ENCODE measurements at places on chromosomes 11 and 22. TPM values are rescaled to one million over a fixed set of nuclear protein-coding genes. Genes with fewer than 3 reads are reported as not detected.

DNA sequence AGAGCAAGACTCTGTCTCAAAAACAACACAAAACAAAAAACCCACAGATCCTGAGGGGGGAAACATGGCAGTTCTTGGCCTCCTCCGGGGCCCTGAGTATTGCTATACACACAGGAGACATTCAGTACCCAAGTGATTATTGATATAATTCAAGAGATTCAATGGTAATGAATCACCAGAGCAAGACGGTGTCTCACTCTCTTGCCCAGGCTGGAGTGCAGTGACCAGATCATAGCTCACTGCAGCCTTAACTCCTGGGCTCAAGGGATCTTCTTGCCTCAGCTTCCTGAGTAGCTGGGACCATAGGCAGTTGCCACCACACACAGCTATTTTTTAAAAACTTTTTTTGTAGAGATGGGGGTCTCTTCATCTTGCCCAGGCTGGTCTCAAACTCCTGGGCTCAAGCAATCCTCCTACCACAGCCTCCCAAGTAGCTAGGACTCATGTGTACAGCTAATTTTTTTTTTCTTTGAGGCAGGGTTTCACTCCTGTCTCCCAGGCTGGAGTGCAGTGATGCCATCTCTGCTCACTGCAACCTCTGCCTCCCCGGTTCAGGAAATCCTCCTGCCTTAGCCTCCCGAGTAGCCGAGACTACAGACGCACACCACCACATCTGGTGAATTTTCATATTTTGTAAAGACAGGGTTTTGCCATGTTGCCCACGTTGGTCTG is 21.8 kb upstream of the PIK3C2A start:
- no peaks in the 10 kb centered on the region for H3K36me3 ChIP-seq
- no peaks in the 10 kb centered on the region for H3K4me1 ChIP-seq
- no peak for DNase-seq
- H3K4me3 ChIP-seq = no peak overlapping the region
- H3K27me3 ChIP-seq = no peaks in the 10 kb centered on the region

Gene ZW10
- 24.4 TPM for total RNA-seq

GRCh38 chr11:27204529-27204928 is 158.5 kb downstream of the CCDC34 start:
- no peaks in the 10 kb centered on the region for H3K27me3 ChIP-seq
- H3K27ac ChIP-seq = no peak overlapping the region
- H3K4me3 ChIP-seq = no peak overlapping the region
- H3K36me3 ChIP-seq = no peaks in the 10 kb centered on the region
- H3K4me1 ChIP-seq = peaks cover 8% of the 10 kb centered on the region

DNA sequence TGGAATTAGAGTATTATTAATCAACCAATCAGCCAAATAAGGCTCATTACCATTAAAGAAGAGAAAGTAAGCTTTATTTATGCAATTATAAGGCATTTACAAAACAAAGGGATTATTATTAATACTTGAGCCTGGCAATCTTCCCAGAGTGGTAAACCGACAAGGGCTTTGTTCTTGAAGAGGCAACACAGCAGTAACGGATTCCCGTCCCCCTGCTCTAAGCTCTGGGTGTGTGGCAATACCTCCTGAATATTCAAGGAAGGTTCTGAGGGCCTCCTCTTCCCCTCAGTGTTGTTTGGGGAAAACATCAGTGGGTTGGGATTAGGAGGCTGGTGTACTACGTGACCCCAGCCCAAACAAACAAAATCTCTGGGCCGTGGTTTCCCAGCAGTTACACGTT is 176.5 kb downstream of the TENM4 start:
- no peak for DNase-seq
- no peak overlapping the region for H3K4me3 ChIP-seq
- H3K27me3 ChIP-seq = no peaks in the 10 kb centered on the region
- no peaks in the 10 kb centered on the region for H3K4me1 ChIP-seq

GRCh38 chr11:4539603-4540219 is 5.3 kb upstream of the OR52M1 start:
- no peak overlapping the region for H3K27ac ChIP-seq
- H3K4me3 ChIP-seq = no peak overlapping the region
- no peaks in the 10 kb centered on the region for H3K4me1 ChIP-seq
- no peaks in the 10 kb centered on the region for H3K36me3 ChIP-seq
- H3K27me3 ChIP-seq = no peaks in the 10 kb centered on the region
